ENCODE measurements at places on chromosomes 11 and 22. TPM values are rescaled to one million over a fixed set of nuclear protein-coding genes. Genes with fewer than 3 reads are reported as not detected.

CHRM1 gene
- total RNA-seq = not detected

TYR gene
- not detected for total RNA-seq

ZP1 gene
- not detected for total RNA-seq

ADM2 gene
- 4.9 TPM for total RNA-seq

TTC36 gene
- 0.59 TPM for total RNA-seq

SLC25A22 gene
- total RNA-seq = 87.6 TPM

SUSD2 gene
- total RNA-seq = 0.83 TPM

DNA sequence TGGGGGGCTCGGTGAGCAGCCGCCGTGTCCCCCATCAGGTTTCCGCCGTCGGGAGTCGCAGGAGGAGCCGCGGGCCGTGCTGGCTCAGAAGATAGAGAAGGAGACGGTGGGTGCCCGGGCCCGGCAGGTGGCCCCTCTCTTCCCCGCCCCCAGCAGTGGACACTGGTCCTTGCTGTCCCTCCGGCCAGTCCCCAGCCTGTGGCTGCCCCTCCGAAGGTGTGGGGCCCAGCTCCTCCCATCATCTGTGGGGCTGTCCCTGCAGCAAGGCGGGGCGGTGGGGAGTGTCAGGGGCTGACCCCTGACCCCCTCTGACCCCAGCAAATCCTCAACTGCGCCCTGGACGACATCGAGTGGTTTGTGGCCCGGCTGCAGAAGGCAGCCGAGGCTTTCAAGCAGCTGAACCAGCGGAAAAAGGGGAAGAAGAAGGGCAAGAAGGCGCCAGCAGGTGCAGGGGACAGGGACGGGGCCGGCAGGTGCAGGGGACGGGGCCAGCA is 15.3 kb downstream of the EPS8L2 start:
- H3K27me3 ChIP-seq = peaks cover 31% of the 10 kb centered on the region
- H3K27ac ChIP-seq = no peak overlapping the region
- peaks cover 8% of the 10 kb centered on the region for H3K4me1 ChIP-seq
- H3K4me3 ChIP-seq = peak overlapping the region; percentile 45
- peaks cover 3% of the 10 kb centered on the region for H3K36me3 ChIP-seq

DNA sequence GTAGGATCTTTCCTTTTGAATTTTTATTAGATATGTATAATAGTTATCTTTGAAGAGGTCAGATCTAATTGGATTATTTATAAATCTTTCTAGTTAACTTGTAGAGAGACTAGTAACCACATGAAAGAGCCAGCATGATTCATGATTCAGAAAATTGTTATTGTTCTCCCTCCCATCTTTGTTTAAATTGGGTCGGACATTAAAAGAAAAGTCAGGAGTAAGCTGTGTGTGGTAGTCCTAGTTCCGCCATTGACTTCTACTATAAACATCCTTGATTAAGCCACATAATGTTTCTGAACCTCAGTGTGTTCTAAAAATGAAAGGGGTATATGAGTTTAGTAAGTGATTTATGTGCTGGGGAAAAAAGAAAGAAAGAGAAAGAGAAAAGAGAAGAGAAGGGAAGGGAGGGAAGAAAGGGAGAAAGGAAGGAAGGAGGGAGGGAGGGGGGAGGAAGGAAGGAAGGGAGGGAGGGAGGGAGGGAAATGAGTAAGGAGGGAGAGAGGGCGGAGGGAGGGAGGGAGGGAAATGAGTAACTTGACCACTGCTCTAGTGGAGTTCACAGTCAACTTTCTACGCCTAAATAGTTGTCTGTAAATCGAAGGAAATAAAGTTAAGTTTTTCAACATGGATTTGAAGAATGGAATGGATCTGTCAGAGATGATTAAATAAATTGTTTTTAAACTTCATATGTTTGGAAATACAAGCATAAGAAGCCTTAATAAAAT is 32.9 kb downstream of the SIK2 start:
- peaks cover 8% of the 10 kb centered on the region for H3K36me3 ChIP-seq
- H3K27me3 ChIP-seq = peaks cover 2% of the 10 kb centered on the region
- no peak overlapping the region for H3K4me3 ChIP-seq

GRCh38 chr22:31610611-31611010 is 51.4 kb downstream of the PISD start:
- no peak for DNase-seq
- no peak overlapping the region for H3K4me3 ChIP-seq
- H3K27me3 ChIP-seq = no peaks in the 10 kb centered on the region
- H3K27ac ChIP-seq = no peak overlapping the region

- H3K4me3 ChIP-seq = no peak overlapping the region
- no peaks in the 10 kb centered on the region for H3K36me3 ChIP-seq
- H3K27ac ChIP-seq = no peak overlapping the region
- DNase-seq = no peak
Observed at GRCh38 chr11:116360221-116360941, 412.4 kb downstream of the BUD13 start.

- H3K4me3 ChIP-seq = no peak overlapping the region
- no peak for DNase-seq
- H3K27ac ChIP-seq = no peak overlapping the region
- H3K4me1 ChIP-seq = no peaks in the 10 kb centered on the region
- no peaks in the 10 kb centered on the region for H3K27me3 ChIP-seq
- no peaks in the 10 kb centered on the region for H3K36me3 ChIP-seq
Observed at GRCh38 chr11:131754671-131755070, 384.3 kb downstream of the NTM start.

DNA sequence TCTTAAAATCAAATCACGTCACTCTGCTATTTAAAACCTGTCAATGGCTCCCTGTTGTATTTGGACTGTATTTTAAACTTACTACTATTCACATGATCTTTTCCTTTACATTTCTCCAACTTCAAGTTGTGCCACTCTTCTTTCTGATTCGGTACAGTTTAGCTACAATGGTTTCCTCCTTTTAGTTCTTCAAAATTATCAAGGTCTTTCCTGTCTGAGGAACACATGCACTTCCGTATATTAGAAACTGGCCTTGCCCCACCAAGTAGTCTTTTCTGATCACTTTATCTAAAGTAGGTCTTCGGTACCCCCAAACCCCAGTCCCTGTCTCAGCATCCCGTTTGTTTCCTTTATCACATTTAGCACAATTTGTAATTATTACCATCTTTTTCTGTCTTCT is 81.8 kb downstream of the MTMR3 start:
- H3K4me3 ChIP-seq = no peak overlapping the region
- H3K4me1 ChIP-seq = no peaks in the 10 kb centered on the region
- no peak for DNase-seq
- no peak overlapping the region for H3K27ac ChIP-seq
- peaks cover 1% of the 10 kb centered on the region for H3K36me3 ChIP-seq

GRCh38 chr11:32939046-32939445 is 46.4 kb downstream of the QSER1 start:
- peaks cover 23% of the 10 kb centered on the region for H3K36me3 ChIP-seq
- no peak overlapping the region for H3K4me3 ChIP-seq
- H3K27me3 ChIP-seq = no peaks in the 10 kb centered on the region
- DNase-seq = no peak

- no peak overlapping the region for H3K4me3 ChIP-seq
- peaks cover 7% of the 10 kb centered on the region for H3K27me3 ChIP-seq
- DNase-seq = no peak
- H3K36me3 ChIP-seq = no peaks in the 10 kb centered on the region
Observed at GRCh38 chr11:1733716-1734640, 16.4 kb downstream of the IFITM10 start.

- peak overlapping the region; percentile 75 for H3K27ac ChIP-seq
- H3K4me3 ChIP-seq = peak overlapping the region; percentile 56
- no peak for DNase-seq
- peaks cover 92% of the 10 kb centered on the region for H3K4me1 ChIP-seq
- H3K27me3 ChIP-seq = no peaks in the 10 kb centered on the region
- peaks cover 76% of the 10 kb centered on the region for H3K36me3 ChIP-seq
Observed at GRCh38 chr11:35173011-35173511, 34.1 kb downstream of the CD44 start.

- H3K4me3 ChIP-seq = no peak overlapping the region
- H3K27me3 ChIP-seq = no peaks in the 10 kb centered on the region
- H3K27ac ChIP-seq = no peak overlapping the region
Observed at GRCh38 chr22:32603651-32604540, 129.3 kb downstream of the FBXO7 start.

- peaks cover 1% of the 10 kb centered on the region for H3K36me3 ChIP-seq
- no peak for DNase-seq
- no peak overlapping the region for H3K4me3 ChIP-seq
- peaks cover 36% of the 10 kb centered on the region for H3K27me3 ChIP-seq
- H3K4me1 ChIP-seq = peaks cover 6% of the 10 kb centered on the region
Observed at GRCh38 chr22:20427104-20427944, 10.3 kb downstream of the SCARF2 start.

GRCh38 chr11:67260406-67260805 is 5.9 kb upstream of the GRK2 start:
- no peak overlapping the region for H3K4me3 ChIP-seq
- no peak for DNase-seq
- peaks cover 38% of the 10 kb centered on the region for H3K4me1 ChIP-seq
- peaks cover 26% of the 10 kb centered on the region for H3K36me3 ChIP-seq
- no peaks in the 10 kb centered on the region for H3K27me3 ChIP-seq
- H3K27ac ChIP-seq = no peak overlapping the region

GRCh38 chr11:130278745-130279144 is 36.0 kb downstream of the ZBTB44 start:
- peaks cover 21% of the 10 kb centered on the region for H3K36me3 ChIP-seq
- no peaks in the 10 kb centered on the region for H3K27me3 ChIP-seq
- DNase-seq = no peak
- no peak overlapping the region for H3K4me3 ChIP-seq
- peaks cover 26% of the 10 kb centered on the region for H3K4me1 ChIP-seq
- H3K27ac ChIP-seq = peak overlapping the region; percentile 38

Data from activated T-helper 1 cell treated with anti-CD3 and anti-CD28 coated beads, Interleukin-12 subunit alpha, Interleukin-12 subunit beta, Interleukin-2, Interleukin-4 antibody, amounts not matched to agents 30 ng/mL and 10 ng/mL and 1 ng/mL, durations not matched to agents 14 hours and 24 hours and 36 hours (primary cell).